ENCODE measurements at places on chromosomes 1 and 21.

- DNase-seq: no peak
These were observed 2.4 kb upstream of the TAF1A start for GRCh38 chr1:222592171-222592570.

GRCh38 chr21:42236014-42236413 is 17.1 kb downstream of the ABCG1 start:
- no peak for DNase-seq

- no peak for DNase-seq
These were observed 35.8 kb upstream of the JAK1 start for GRCh38 chr1:65002156-65002507.

DNA sequence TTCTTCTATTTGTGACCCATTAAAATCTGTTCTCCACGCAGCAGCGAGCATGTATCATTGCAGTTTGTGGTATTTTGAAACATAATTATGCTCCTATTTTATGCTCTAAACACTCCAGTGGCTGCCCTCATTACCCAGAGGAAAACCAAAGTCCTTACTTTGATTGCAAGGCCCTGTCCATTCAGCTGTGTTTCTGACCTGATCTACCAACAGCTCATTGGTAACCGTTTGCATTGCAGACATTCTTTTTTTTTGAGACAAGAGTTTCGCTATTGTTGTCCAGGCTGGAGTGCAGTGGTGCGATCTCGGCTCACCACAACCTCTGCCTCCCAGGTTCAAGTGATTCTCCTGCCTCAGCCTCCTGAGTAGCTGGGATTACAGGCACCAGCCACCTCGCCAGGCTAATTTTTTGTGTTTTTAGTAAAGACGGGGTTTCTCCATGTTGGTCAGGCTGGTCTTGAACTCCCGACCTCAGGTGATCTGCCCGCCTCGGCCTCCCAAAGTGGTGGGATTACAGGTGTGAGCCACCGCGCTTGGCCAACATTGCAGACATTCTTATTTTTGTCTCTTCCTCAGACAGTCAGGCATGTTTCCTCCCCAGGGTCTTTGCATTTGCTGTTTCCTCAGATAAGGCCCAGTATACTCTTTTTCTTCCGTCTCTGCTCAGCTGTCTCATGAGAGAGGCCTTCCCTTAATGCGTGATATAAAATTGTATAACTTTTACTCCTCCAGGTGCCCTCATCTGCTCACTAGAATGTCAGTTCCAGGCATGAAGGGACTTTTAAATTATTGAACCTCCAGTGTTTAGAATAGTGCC is 32.5 kb downstream of the THRAP3 start:
- DNase-seq: no peak

DNA sequence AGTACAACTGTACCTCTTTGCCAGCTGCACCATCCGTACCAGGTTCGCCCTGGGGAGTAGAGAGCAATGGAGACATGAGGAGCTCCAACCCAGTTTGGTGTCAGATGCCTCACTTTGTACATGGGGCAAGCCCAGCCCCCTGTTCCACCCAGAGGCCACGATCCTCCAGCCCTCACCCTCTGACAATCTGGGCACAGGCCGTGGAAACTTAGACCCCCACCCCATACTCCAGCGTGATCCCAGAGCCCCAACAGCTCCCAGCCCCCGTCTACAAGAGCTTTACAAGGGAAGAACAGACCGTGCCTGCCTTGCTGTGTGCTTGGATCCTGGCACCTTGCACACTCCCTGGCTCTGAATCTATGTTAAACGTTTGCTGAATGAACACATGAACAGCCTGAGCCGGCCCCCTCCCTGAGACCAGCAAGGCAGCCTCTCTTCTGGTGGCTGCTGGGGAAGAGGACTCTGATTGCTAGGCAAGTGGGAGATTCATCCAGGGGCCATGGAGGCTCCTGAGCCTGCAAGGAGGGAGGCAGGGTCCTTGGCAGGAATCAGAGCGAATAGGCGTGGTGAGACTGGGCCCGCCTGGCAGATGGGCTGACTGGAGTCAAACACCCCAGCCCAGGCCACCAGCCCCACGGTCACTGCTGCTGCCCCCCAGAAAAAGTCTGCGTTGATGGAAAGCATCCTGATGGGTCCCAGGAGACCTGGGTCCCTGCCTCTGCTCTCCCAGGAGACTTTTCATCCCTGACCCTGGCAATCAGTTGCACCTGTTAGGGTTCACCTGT is 12.5 kb upstream of the PEF1 start:
- DNase-seq: no peak

GRCh38 chr1:167635156-167635648 is 5.2 kb downstream of the RCSD1 start:
- DNase-seq: no peak

- DNase-seq: peak; percentile 30
These were observed 769.0 kb downstream of the BRINP3 start for GRCh38 chr1:189708674-189709073.

- DNase-seq: no peak
These were observed 538.0 kb upstream of the PLXNA2 start for GRCh38 chr1:208782186-208782585.

- DNase-seq: no peak
These were observed 88.2 kb downstream of the PBX1 start for GRCh38 chr1:164647211-164647610.

DNA sequence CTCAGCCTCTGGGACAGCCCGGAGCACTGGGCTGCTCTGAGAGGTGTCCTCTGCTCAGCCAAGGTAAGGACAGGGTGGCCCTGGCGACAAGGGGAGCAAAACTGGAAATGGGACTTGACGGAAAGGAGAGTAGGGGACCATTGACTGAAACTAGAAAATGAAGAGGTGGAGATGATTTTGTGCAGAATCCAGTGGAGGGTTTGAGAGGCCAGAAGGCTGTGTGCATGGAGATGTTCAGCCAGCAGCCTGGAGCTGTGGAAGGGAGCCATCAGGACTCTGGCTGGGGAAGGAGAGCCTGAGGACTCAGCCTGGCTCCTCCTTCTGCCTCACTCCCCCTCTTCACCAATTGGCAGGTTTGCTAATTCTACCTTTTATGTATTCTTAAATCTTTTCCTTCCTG is 114.2 kb downstream of the EDEM3 start:
- no peak for DNase-seq

DNA sequence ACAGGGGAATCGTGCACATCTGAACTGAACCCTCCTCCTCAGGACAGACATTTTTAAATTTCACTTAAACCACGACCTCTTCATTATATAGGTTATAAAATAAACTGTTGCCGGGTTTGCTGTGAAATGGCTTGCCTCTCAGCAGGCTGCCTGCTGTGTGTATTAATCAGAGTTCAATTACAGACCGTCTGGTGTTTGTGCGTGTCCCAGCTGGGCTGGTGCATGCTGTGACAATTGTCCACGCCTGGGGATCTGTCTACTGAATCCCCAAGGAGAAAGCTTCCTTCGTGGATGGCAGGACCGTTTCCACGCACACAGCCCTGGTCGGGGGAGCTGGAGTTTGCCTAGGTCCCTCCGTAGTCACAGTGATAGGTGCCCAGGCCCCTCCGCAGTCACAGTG is 13.4 kb upstream of the AGPAT3 start:
- DNase-seq: no peak

Data from SK-N-DZ (cell line).